Skeletal muscle cell (primary cell): ENCODE measurements at places on chromosomes 11 and 22.

GRCh38 chr22:17086296-17086695, 1.5 kb downstream of the IL17RA start:
- no peak for DNase-seq

DNA sequence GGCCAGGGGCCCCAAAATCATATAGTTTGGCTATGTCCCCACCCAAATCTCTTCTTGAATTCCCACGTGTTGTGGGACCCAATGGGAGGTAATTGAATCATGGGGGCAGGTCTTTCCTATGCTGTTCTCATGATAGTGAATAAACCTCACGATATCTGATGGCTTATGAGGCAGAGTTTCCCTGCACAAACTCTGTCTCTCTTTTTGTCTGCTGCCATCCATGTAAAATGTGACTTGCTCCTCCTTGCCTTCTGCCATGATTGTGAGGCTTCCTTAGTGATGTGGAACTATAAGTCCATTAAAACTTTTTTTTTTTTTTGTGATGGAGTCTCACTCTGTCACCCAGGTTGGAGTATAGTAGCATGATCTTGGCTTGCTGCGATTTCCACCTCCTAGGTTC, 14.4 kb downstream of the DIXDC1 start:
- DNase-seq, result no peak

GRCh38 chr22:43185860-43186261, 1.1 kb downstream of the TTLL12 start:
- no peak for DNase-seq

- no peak for DNase-seq
Measured at GRCh38 chr11:79150966-79151365, 289.9 kb downstream of the TENM4 start.

DNA sequence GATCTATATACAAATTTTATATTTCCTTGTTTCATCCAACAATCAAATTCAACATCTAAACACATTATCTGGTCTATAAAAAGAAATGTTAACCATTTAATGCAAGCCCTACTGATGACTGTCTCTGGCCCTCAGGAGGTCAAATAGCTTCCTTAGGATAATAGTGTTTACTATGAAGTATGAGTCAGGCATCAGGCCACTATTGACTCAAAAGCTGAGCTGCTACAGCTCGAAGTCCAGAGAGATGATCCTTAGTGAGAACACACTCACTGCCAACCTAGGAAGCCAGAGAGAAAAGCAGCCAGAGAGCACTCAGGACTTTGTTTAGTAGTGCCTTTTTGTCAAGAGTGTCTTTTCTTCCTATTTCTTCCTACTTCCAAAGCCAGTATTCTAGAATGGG, 171.8 kb downstream of the SOX6 start:
- DNase-seq, result peak; percentile 73

- no peak for DNase-seq
Measured at GRCh38 chr22:20384171-20384570, 9.8 kb upstream of the ZNF74 start.

DNA sequence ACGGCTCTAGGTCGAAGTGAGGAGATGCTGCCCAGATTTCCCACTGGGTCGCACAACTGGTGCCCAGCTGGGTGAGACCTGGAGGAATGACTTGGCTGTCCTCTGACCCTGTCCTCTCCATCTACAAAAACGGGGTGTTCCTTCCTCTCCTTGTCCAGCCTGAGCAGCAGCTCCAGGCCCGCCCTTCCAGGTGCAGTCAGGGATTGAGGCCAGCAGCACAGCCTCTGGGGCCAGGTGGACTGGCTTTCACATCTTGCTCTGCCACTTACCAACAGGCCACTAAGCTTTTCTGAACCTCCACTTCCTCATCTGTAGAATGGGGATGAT, 91.7 kb upstream of the LMO1 start:
- DNase-seq, result no peak

- DNase-seq, result peak; percentile 92
Measured at GRCh38 chr22:22703715-22704114, 59.3 kb downstream of the GGTLC2 start.

GRCh38 chr11:92880381-92880780, 89.1 kb upstream of the MTNR1B start:
- DNase-seq, result no peak

DNA sequence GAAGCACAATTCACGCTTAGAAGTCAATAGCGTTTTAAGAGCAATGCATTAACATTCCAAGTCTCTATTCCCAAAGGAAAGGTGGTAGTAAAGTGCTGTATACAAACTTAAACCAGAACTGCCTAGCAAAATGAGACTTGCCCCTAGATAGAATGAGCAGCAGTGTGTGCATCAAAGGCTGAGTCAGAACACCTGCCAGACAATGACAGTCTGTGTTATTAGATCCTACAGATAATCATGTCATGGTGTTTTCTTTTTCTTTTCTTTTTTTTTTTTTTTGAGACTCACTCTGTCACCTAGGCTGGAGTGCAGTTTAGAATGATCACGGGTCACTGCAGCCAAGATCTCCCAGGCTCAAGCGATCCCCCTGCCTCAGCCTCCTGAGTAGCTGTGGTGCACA, 1.6 kb downstream of the RTCB start:
- DNase-seq, result no peak

DNA sequence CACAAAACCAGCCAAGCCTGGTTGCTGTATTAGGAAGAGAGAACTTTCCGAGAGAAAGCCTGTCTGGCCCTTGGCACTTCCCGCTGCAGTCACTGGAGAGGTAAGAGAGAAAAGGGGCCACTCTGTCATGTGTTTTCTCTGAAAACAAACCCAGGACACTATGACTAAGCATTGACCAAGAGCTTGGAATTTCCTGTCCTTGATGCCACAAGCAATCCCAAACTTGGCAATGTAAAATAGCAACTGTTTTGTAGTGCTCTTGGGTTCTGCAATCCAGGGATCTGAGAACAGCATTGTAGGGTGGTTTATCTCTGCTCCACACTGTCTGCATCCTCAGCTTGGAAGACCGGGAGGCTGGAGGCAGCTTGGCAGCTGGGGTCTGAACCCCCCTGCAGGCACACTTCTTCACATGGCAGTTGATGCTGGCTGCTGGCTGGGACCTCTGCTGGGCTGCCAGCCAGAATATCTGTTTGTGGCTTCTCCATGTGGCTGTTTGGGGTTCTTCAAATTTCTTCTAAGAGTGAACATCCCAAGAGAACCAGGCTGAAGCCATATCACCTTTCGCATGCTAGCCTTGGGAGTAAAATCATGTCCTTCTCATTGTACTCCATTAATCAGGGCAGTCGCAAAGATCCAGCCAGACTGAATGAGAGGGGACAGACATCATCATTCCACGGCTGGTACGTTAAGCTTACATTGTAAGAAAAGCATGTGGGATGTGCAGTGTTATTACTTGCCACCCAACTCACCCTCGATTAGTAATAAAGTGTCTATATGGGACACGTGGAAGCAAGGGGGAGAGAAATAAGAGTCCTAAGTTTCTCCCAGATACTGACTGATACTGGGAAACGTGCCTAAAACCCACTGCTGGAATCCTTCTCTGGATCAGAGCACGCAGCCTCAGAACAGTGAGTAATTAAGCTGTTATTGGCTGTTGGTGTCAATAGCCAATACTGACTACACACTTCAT, 537.4 kb upstream of the B3GAT1 start:
- DNase-seq, result peak; percentile 66

DNA sequence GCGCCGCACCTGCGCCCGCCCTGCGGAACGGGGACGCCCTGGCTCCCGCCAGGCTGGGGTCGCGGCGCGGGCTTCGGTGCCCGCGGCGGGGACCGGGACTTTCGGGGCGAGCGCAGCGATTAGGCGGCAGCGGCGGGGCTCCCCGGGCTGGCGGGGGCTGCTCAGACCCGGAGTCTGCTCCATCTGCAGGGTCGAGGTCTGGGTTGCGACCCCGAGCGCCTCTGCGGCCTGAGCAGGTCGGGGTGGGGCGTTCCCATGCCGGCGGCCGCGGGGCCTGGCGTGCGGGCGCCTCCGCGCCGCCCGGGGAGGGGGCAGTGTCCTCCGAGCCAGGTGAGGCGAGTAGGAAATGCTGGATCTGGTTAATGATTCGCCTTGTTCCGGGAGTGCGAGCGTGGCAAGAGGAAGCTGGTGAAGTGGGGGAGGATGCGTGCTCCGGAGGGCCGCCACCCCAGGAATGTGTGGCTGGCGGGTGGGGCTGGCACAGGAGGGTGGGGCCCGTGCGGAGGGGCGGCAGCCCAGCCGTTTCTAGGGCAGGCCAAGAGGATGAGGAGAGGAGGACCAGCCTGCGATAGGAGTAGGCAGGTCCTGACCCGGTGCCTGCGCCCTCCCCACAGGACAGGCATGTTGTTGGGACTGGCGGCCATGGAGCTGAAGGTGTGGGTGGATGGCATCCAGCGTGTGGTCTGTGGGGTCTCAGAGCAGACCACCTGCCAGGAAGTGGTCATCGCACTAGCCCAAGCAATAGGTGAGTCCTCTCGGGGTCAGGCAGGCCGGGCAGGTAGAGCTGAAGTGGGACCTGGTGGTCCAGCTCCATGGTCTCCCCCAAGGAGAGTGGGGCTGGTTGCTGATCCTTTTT, 606 bp downstream of the RASSF7 start:
- DNase-seq, result no peak

GRCh38 chr11:80517701-80518100, 1076.9 kb upstream of the TENM4 start:
- DNase-seq, result no peak

GRCh38 chr22:36741204-36741793, 34.6 kb downstream of the IFT27 start:
- DNase-seq, result no peak

DNA sequence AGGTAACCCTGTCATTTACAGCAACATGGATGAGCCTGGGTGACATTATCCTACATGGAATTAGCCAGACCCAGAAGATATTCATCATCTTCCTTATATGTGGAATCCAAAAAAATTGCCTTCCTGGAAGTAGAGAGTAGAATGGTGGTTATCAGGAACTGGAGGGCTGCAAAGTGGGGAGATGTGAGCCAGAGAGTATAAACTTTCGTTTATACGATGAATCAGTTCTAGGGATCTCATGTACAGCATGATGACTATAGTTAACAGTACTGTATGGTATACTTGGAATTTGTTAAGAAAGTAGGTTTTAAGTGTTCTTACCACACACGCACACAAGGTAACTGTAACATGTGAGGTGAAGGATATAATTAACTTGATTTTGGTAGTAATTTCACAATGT, 79.1 kb downstream of the TBC1D22A start:
- no peak for DNase-seq

- DNase-seq, result no peak
Measured at GRCh38 chr11:133507185-133507584, 25.1 kb downstream of the OPCML start.

DNA sequence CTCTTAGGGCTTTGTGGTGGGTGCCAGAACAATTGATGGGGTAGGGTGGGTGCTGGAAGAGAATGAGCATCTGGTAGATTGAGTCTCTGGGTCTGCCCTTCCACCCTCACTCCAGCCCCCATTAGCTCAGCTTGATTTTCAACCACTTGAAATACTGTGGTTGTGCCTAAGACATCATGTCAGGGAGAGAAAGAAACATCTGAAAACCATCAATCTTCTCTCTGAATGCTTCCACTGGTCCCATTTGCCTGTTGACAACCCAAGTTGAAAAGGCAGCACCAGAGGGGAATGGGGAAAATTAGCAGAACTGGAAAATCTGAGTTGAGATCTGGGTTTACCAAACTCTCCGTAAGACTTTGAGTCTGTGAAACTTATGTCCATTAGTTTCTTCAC, 26.1 kb downstream of the CD44 start:
- DNase-seq, result no peak

DNA sequence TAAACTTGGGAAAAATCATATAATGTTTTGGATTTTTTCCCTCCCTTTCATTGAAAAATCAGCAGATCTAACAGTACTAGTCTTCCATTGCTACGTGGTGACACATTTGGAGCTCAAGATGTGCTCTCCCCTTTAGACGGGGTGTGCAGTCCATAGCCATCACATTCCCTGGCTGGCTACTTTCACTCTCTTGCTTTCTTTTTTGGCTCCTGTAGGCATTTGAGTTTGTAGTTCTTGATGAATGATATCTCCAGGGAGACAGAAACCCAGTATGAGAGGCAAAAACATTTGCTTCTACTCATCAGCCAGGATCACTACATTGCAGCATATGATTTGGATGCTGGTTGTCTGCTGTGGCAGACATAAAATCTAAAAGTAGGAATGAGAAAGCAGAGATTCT, 12.1 kb downstream of the CCDC81 start:
- DNase-seq, result no peak

- DNase-seq, result no peak
Measured at GRCh38 chr11:58525037-58525614, 17.2 kb upstream of the OR5B21 start.

DNA sequence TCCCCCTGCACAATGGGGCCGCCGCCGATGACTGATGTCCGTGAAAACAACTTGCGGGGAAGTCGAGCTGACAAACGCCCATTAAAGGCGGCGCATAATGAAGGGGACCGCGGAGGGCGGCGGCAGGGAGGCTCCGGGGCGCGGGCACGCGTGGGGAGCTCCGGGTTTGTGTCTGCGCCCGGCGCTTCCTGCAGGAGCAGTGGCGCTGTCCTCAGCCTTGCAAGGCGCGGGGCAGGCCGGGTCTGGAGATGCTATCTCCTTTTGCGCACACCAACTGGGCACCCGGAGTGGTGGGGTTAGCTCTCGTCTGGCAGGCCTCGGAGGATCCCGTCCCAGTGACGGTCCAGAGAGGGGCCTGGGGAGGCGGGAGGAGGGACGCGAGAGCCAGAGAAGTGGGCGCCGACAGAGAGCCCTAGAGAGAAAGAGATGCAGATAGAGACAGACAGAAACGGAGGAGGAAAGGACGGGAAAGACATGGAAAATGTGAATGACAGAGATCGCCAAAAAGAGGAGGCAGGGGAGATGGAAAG, 390 bp upstream of the FGF3 start:
- DNase-seq, result no peak

DNA sequence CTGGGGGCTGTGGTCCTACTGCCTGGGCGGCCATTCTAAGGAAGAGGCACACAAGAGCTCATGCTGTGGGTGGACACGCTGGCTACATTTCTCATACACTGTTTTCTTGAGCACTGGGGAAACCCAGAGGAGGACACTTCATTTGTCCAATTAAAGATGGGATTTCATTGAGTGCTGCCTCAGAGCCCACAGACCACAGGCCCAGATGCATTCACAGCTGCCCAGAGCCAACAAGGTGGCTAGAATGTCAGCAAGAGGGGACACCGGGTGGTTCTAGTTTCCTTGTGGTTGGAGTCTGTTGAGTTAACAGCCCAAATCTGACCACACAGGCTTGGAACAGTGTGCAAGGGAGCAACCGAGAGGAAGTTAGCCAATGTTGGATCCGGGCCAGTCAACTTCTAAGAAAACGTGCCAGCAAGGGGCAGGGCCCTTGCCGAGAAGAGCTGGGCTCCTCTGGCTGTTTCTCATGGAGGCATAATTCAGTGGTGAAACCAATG, 35.0 kb upstream of the SORL1 start:
- DNase-seq, result peak; percentile 90

DNA sequence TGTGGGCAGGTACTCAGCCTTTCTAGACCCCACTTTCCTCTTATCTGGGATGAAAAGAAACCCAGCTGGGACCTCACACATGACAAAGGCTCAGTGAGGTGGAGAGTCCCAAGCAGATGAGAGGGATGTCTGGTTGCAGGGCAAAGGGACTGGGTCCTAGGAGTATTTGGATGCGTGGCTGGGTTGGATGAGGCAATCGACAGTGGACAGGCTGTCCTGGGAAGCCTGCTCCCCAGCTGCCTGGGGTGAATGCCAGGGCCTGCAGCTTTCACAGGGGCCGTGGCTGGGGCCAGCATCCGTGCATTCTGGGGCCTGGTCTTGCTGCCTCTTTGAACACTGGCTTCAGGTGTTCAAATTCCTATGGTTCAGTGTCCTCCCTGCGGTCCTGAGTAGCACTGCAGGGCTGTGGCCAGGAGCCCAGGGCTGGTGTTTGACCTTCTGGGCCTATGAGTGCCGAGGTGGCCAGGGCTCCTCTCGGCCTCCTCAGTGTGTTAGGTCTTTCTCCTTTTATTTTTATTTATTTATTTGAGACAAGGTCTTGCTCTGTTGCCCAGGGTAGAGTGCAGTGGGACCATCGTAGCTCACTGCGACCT, 65.3 kb downstream of the MCM5 start:
- no peak for DNase-seq
